ENCODE measurements at places on chromosomes 13 and 19. TPM values are rescaled to one million over a fixed set of nuclear protein-coding genes. Genes with fewer than 3 reads are reported as not detected.
A peak's percentile ranks its signal among the peaks of the same experiment; 100 is the strongest.

WDR88 gene
- 0.27 TPM for total RNA-seq

HIF3A gene
- not detected for total RNA-seq

STAP2 gene
- total RNA-seq = 11.9 TPM

GRCh38 chr13:44932171-44932849, 57.0 kb downstream of the NUFIP1 start:
- DNase-seq = no peak

DNA sequence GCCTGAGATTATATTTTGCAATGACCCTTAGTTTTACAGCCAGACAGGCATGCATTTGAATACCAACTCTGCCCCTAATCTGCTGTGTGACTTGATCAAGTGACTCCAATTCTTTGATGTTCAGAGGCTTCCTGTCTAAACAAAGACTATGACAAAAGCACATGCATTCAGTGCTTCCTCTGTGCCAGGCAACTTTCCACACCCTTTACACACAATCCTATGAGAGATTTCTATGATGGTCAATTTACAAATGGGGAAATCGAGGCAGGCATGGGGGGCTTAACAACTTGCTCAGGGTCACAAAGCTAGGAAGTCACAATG, 3.7 kb upstream of the LYPD3 start:
- DNase-seq = peak; percentile 37

Data from activated CD4-positive, alpha-beta T cell treated with anti-CD3 and anti-CD28 coated beads, Interleukin-2, amount 10 ng/mL, durations not matched to agents 7 days and 5 days (primary cell).